ENCODE measurements at places on chromosomes 5 and 9.

DNA sequence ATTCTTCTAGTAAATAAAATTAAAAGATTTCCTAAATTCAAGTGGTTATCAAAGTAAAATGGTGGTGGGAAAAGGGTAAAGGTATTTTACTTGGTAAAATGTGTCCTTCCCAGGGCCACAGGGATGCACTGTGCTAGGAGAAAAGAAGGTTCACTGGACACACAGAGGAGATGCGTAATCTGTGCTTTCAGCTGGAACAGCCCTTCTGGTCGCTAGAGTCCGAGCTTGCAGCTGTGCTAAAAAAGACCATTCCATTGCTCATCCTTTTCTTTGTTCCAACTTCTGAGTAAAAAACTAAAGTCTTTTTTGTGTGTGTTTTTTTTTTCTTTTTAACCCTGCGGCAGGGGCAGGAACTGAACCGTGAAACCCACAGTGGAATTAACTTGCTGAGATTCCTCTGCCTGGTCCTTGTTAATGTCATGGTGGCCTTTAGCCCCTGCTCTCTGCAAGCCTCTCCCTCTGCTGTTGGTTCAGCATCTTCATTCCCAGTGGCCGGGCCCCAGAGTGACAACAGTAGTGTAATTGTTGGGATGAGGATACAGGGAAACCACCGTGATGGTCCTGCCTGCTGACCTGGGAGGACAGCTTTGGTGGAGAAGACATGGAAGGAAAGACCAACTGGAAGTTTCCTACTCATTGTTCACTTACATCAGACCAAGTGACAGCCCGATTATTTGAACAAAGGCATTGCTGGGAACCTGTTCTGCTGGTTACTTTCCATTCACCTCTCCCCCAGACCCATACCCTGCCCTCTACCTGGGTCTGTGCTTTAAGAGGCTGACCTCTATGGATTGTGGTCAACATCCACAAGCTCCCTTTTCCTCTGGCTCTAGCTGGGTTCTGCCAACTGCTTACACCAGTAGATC, 31.9 kb upstream of the FSTL4 start:
- no peak for DNase-seq

- no peak for DNase-seq
Measured at GRCh38 chr5:78805474-78806124, 157.0 kb upstream of the LHFPL2 start.

GRCh38 chr5:102277144-102277543, 18.9 kb downstream of the SLCO4C1 start:
- DNase-seq, result no peak

DNA sequence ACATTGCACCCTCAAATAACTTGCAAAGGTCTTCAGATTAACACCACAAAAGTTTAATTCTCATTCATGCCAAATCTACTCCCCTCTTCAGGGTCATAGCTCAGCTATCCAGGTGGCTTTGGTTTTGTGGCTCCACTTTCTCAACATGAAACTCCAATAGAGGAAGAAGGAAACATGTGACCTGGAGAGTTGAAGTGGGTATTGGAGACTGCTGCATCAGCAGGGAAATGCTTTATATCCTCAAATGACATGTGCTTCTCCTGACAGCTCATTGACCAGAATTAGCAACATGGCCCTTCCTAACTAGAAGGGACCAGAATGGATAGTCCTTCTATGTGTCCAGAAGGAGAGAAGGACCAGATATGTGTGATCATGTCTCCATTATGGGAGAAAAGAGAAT, 73.6 kb downstream of the TLR4 start:
- DNase-seq, result no peak

All from activated T-cell treated with anti-CD3 and anti-CD28 coated beads for 1 hour (primary cell).